Stimulated activated effector memory CD8-positive, alpha-beta T cell treated with anti-CD3 and anti-CD28 coated beads, Interleukin-12 subunit alpha, Interleukin-12 subunit beta, amount 100 ng/mL, for 72 hours (primary cell): ENCODE measurements at places on chromosomes 12 and 14.

- DNase-seq: no peak
Observed at GRCh38 chr12:107660235-107660634, 25.4 kb upstream of the PWP1 start.

DNA sequence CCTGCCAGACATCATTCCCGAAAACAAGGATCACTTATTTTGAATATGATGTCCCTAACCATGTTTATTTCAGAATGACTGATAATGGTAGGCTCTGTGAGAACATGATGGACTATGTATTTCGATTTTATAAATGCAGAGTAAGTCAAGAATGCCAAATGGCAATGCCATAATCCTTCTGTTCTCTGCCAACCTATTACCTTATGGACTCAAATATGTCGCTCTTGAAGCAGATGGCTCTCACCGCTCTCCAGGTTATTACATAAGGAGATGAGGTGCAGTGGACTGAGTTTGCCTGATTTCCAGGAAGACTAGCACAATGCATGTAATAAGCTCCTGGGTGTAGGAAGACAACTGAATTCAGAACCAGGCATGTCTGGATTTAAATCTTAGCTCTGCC is 227.2 kb downstream of the BTG1 start:
- no peak for DNase-seq

DNA sequence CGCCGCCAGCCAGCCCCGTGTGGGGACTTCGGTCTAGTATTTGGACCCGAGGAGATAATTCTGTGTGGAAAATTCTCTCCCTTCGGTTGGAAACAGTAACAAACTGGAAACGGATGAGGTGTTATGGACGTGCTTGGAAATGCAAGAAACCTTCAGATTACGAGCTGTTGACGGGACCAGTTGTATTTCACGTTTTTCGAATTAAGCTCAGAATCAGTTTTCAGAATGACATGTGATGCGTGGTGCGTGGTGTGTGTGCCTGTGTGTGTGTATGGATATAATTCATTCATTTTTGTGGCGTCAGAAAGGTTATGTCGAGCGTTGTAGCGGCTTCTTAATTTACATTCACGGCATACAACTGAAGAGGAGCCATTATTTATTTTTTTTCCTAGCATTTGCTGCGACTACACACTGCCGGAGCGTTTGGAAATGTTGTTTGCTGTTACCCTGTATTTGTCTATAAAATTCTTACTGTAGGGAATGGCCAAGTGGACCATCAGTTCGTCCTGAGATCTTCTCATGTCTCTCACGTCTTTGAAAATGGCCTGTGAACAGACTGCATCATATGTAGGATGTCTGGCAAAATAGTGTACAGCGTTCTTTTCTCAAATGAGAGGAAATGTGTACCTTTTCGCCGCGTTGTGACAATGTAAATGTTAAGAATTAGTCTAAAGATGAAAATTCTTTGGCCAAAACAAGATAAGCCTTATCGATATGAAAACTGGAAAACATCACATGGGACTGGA is 1.3 kb downstream of the TRAF3 start:
- no peak for DNase-seq

DNA sequence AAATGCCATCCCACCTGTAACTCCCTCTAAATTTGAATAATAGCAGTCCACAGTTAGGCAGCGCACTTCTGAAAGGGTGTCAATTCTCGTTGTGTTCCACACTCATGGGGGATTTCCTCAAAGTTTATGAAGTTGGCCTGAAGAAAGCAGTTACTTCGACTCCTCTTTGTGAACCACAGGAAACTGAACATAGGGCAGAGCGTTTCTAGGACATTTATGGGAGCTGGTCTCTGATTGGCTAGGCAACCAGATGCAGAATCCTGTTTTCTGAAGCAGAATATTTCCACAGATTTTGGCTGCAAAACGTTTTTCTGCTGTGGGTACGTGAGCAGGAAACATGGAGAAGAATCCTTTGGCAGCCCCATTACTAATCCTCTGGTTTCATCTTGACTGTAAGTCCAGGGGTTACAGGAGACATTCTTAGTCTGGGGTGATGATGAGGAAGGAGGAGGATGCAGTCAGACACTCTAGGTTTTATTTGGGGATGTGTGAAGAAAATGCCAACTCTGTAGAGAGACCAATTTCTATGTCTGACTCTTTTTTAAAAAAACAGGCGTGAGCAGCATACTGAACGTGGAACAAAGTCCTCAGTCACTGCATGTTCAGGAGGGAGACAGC is 431.5 kb upstream of the OR4E1 start:
- DNase-seq: no peak

- DNase-seq: no peak
Observed at GRCh38 chr12:105912882-105913678, 225.7 kb downstream of the NUAK1 start.

DNA sequence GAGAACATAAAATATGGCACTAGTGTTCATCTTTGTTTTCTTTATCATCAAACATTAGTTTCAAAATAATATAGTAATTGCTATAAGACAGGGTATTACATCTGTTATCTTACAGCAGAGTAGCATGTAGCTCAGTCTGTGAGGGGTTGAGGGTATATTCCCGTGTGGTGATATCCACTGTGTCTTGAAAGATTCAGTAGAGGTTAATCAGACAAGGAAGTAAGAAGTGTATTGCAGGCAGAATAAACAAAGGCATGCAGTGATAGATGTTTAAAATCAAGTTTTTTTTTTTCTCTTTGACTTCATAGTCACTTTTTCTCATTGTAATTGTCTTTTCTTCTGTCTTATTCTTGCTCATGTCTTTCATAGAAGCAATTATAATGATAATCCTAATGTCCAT is 48.3 kb downstream of the METTL25 start:
- DNase-seq: no peak
